ENCODE measurements at places on chromosomes 4 and X. TPM values are rescaled to one million over a fixed set of nuclear protein-coding genes. Genes with fewer than 3 reads are reported as not detected.

Gene ADGRG2
- 0.62 TPM for total RNA-seq

Gene HPGD
- 1.1 TPM for total RNA-seq

Gene FRMPD3
- not detected for total RNA-seq

Gene SAP30
- 14.6 TPM for total RNA-seq

Gene CENPI
- 0.73 TPM for total RNA-seq

All from Right ventricle myocardium inferior (tissue), 1 donor.